ENCODE measurements at places on chromosomes 16 and 17.

DNA sequence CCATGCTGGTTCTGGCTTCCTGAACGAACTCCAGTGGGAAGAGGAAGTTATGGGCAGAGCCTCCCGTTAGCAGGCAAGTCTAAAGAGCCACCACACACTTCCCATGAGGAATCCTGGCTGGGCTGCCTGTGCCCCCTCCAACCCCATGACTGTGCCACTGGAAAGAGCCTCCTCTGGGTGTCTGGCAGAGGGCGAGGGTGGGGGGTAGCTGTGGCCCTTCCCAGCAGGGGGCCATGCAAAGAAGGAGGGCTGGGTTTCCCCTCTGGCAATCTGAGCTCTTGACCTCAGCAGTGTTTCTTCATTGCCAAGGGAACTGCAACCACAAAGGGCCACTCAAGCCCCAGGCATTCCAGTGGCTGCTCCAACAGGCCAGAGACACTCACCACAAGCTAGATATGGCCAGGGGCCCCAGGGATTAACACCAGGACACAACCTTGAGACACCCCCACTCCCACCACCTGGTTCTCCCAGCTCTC lies 1.7 kb upstream of the RRAD start:
- peak; percentile 71 for DNase-seq

GRCh38 chr16:7324321-7324720 lies 8.3 kb upstream of the RBFOX1 start:
- DNase-seq: no peak

GRCh38 chr17:78394209-78394608 lies 15.8 kb downstream of the PGS1 start:
- DNase-seq: no peak

DNA sequence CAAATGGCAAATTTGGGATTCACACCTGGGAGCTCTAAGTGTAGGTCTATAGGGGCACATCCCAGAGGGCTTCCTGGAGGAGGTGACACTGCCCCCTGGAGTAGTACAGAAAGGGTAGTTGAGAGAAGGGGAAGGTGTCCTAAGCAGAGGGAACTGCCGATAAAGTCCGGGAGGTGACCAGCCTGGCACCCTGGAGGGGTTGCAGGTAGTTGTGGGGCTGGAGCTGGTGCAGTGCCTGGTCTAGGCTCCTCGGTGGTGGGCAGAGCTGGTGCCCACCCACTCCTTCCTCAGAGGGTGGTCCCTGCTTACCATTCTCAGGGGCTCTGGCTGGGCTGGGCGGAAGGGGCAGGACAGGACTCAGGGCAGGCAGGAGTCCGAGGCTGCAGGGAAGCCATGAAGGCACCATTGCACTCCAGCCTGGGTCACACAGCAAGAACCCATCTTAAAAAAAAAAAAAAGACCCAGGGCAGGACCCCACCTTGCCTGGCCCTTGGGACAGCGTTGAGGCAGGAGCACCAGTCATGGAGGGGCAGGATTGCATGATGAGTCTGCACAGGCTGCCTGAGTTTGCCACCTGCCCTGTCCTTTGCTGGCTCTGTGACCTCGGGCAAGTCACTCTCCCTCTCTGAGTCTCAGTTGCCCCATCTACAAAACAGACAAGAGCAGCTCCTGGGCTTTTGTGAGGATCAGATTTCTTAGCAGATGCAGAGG lies 43.8 kb downstream of the LAT start:
- DNase-seq: no peak

DNA sequence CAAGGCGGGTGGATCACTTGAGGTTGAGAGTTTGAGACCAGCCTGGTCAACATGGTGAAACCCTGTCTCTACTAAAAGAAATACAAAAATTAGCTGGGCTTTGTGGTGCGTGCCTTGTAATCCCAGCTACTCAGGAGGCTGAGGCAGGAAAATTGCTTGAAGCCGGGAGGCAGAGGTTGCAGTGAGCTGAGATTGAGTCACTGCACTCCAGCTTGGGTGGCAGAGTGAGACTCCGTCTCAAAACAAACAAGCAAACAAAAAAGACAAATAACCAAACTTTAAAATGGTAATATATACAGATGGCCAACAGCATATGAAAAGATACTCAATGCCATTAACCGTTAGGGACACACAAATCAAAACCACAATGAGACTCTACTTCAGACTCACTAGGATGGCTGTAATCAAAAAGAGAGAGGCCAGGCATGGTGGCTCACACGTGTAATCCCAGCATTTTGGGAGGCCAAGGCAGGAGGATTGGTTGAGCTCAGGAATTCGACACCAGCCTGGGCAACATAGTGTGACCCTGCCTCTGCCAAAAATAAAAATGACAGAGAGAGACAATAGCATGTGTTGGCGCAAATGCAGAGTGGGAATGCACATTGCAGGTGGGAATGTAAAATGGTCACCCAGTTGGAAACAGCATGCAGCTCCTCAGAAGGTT lies 21.3 kb downstream of the SULT1A2 start:
- DNase-seq: no peak

GRCh38 chr16:30094541-30095165 lies 1.4 kb downstream of the YPEL3 start:
- no peak for DNase-seq

- no peak for DNase-seq
Measured at GRCh38 chr17:64534187-64534586, 27.4 kb downstream of the CEP95 start.

- peak; percentile 22 for DNase-seq
Measured at GRCh38 chr16:13779676-13780075, 140.3 kb upstream of the ERCC4 start.

DNA sequence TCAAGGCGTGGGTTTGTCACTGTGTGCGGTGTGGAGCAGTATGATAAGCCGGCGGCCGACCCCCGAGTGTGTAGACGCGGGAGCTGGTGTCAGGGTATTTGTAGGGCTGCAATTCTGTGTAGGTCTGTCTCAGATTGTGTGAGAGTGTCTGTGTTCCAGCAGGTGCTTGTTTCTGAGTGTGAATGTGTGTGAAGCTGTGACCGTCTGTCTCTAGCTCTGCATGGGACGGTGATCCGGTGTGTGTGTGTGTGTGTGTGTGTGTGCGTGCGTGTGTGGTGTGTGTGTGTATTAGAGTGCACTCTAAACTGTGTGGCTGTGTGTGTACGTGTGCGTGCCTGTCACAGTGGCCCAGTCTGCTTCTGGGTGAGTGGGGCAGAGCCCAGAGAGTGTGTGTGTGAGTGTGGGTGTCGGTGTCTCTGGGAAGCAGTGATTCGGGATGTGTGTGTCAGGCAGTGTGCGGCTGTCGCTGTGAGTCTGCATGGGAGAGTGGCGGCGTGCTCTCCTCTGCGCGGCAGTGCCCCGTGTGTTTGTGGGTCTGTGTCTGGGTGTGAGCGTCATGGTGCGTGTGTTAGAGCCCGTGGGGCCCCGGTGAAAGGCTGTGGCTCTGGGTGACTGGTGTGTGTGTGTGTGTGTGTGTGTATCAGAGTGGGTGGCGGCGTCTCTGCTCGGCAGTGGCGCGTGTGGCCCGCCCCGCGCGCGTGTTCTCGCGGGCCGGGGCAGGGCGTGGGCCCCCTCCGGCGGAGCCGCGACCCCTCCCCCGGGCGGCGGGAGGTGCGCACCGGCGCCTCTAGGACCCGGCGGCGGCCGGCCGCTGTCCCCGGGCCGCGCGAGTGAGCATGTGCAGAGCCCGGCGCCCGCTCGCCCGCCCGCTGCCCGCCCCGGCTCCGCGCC lies at the start of gene WSCD1:
Gene WSCD1 (plus strand): TSS at position 841 of the 891 bp plus-strand sequence. CDS start 10,280 bp downstream, outside the sequence.
- no peak for DNase-seq

DNA sequence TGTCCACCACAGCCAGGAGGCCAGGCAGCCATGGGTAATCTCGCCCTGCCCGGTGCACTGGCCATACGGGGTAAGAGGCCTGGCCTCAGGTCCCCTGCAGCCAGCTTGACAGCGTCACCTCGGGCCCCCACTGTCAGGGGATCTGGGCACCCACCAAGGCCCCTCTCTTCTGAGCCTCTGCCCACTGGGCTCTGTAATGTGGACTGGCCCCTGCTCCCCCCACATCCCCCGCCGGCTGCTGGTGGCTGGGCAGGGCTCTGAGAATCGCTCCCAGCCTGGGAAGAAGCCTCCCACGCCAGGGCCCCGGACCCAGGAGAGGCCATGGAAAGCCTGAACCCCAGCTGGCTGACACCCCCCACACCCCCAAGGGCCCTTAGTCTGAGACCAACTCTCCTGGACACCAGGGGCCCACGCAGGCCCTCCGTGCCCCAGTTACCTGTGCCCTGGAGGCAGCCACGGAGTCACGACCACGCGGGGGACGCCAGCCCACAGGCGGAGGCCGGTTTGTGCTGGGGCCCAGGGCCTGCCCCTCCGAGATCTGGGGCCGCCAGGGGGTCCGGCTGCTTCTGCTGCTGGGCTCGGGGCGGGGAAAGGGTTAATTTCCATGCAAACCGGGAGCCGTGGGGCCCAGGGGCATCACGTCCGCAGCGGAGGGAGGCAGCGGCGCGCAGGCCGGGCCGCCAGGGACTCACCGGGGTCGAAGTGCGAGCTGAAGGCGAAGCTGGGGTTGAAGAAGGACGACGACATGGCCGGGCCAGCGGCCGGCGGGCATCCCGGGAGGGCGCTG lies at the start of gene PVALEF:
Gene PVALEF (plus strand): TSS at position 262 of the 787 bp plus-strand sequence. CDS start 15,720 bp downstream, outside the sequence.
- no peak for DNase-seq

GRCh38 chr17:2172999-2173398 lies 118.1 kb downstream of the HIC1 start:
- DNase-seq: no peak

DNA sequence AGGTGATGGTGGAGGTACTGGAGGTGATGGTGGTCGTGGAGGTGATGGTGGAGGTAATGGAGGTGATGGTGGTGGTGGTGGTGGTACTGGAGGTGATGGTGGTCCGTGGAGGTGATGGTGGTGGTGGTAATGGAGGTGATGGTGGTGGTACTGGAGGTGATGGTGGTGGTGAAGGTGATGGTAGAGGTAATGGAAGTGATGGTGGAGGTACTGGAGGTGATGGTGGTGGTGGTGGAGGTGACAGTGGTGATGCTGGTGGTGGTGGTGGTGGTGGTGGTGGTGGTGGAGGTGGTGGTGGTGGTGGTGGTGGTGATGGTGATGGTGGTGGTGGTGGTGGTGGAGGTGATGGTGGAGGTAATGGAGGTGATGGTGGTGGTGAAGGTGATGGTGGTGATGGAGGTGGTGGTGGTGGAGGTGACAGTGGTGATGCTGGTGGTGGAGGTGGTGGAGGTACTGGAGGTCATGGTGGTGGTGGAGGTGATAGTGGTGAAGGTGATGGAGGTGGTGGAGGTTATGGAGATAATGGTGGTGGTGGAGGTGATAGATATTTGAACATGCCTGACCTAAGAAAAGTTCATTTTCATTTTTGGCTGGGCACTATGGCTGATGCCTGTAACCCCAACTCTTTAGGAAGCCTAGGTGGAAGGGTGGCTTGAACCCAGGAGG lies 55.0 kb downstream of the RNF213 start:
- no peak for DNase-seq

GRCh38 chr16:70419384-70420327 lies 19.2 kb downstream of the ST3GAL2 start:
- DNase-seq: no peak

- DNase-seq: no peak
Measured at GRCh38 chr17:73546770-73547536, 97.3 kb downstream of the SDK2 start.

DNA sequence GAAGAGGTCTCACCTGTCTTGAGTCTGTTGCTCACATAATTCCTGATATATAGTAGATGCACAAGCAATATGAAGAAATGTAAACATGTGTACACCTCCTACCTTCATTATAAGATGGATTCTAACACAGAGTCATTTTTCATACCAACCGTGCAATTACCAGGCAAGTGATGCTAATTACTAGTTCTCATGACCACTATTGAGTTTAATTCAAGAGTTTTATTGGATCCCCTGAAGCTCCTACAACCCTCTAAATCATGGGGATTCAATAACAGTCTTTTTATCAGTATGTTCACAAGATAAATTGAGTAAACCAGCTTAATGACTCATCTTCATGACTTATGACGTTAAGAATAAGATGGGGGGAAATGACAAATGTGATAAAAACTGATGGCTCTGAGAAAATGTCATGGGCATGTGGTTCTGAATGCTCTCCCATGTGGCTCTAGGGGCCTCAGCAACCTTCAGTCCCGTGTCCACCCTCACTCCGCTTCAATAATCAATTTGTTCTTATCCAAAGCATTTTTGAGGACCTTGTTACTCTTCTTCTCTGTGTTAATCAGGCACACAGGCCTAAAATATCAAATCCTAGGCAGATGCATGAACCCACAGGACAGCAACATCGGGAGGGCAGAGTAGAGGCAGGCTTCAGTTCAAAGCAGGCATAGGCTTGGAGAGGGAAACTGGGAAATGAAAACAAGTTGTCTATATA lies 42.8 kb downstream of the PRAC1 start:
- no peak for DNase-seq

- peak; percentile 9 for DNase-seq
Measured at GRCh38 chr16:68396481-68396880, 51.8 kb downstream of the SMPD3 start.

DNA sequence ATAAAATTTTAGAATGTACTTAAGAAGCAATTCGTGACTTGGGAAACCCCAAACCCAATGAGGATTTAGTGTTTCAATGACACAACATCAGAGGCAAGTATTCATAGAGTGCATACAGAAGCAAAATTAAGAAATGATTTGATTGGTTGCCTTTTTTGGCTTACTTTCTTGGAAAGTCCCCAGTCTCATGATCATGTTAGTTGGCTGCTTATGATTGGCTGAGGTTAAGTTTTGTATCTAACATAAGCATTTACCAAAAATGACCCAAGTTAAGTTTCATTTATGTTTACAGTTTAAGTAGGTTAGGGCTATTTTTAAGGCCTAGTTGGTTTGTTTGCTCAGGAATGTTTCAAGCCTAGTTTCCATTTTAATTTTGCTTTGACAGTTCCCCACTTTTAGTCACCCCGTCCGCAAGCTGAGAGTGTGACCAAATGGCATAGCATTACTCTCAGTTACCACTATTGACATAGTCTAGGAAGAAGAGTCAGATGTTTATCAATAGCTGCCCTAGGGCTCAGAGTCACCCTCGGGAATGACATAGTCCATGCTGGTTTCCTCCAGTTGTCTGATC lies 36.2 kb downstream of the DGKE start:
- no peak for DNase-seq

GRCh38 chr16:57950382-57950781 lies 20.5 kb downstream of the CNGB1 start:
- DNase-seq: no peak

DNA sequence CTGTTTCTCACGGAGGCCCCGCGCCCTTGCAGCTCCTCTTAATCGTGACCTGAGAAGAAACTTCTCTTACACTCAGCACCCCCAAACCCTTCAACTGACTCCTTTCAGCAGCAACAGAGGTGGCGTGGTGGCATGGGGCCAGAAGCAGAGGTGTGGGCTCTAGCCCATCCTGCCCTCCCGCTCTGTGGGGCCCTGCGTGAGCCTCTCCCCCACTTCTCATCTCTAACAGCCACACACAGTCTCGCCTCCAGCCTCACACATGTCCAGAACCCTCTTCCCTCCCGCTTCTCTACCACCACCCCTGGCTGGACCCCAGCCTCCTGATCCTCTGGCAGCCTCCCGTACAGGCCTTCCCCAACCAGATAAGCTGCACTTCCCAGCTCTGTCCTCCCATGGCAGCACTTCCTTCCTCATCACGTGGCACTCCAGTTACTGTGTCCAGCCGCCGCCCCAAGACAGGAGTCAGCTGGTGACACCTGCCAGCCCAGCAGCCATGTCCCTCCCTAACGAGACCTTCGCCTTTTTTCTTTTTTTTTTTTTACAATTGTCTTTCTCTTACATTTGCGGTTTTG lies 30.5 kb downstream of the NSMCE1 start:
- no peak for DNase-seq

GRCh38 chr17:79849953-79850352 lies 10.7 kb upstream of the CBX4 start:
- no peak for DNase-seq

All from HS-27A (cell line).